ENCODE measurements at places on chromosomes 1 and 21. TPM values are rescaled to one million over a fixed set of nuclear protein-coding genes. Genes with fewer than 3 reads are reported as not detected.

GRCh38 chr1:29889776-29890175 is 653.5 kb downstream of the PTPRU start:
- H3K4me3 ChIP-seq: no peak overlapping the region
- H3K27ac ChIP-seq: no peak overlapping the region
- no peak for DNase-seq
- no peaks in the 10 kb centered on the region for H3K36me3 ChIP-seq

Gene C1orf21
- 34.7 TPM for total RNA-seq

GRCh38 chr1:211829343-211830054 is 1.1 kb downstream of the LPGAT1 start:
- H3K4me1 ChIP-seq: peaks cover 16% of the 10 kb centered on the region
- peak overlapping the region; percentile 82 for H3K27ac ChIP-seq
- H3K27me3 ChIP-seq: no peaks in the 10 kb centered on the region
- no peak for DNase-seq
- H3K36me3 ChIP-seq: peaks cover 1% of the 10 kb centered on the region

DNA sequence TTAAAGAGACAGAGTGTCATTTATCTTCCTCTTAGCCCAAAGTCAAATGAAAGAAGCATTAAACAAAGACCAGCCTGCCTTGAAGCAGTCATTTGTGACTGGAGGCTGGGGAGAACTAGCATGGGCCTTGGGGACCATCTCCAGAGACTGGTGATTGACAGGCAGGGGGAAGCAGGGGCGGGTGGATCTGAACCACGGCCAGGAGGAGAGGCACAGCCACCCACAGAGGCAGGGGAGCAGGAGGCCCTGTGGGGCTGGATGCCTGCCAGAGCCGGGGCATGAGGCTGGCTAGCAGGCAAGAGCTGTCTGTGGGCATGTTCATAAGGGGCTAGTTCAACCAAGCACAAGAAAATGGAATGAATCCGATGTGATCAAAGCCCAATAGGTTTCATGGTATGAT is 73.9 kb downstream of the PLXNA2 start:
- H3K4me3 ChIP-seq: no peak overlapping the region
- no peaks in the 10 kb centered on the region for H3K36me3 ChIP-seq
- peaks cover 28% of the 10 kb centered on the region for H3K4me1 ChIP-seq
- H3K27me3 ChIP-seq: peaks cover 2% of the 10 kb centered on the region
- DNase-seq: no peak

Gene XCL1
- 0.16 TPM for total RNA-seq

Gene TDRD10
- total RNA-seq: 0.31 TPM

Gene SV2A
- total RNA-seq: 20.3 TPM

DNA sequence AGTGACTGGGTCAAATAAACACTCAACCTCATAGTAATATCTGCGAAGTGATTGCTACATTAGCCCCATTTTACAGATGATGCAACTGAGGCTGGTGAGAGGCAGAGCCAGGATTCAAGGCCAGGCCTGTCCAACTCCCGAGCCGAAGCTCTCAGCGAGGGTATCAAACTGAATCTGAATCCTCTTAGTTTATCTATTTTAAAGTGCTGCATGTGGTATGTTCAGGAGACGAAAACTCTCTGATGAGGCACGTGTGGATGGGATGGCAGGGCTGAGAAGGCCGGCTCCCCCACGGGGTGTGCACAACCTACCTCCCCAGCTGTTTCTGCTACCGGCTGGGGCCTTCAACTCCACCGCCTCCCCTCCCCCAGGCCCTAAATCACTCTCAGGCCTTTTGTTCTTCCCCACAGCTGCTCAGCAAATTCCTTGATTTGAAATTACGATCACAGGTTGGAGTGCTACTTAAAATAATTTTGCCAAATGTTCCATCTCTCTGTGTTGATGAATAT is 171.8 kb downstream of the TOMM20 start:
- H3K27me3 ChIP-seq: no peaks in the 10 kb centered on the region
- no peak for DNase-seq
- H3K36me3 ChIP-seq: no peaks in the 10 kb centered on the region
- peak overlapping the region; percentile 86 for H3K27ac ChIP-seq
- H3K4me3 ChIP-seq: no peak overlapping the region
- peaks cover 62% of the 10 kb centered on the region for H3K4me1 ChIP-seq

Gene GPR25
- not detected for total RNA-seq

GRCh38 chr1:119702384-119702783 is 9.3 kb upstream of the PHGDH start:
- peaks cover 14% of the 10 kb centered on the region for H3K4me1 ChIP-seq
- no peak overlapping the region for H3K4me3 ChIP-seq
- peaks cover 21% of the 10 kb centered on the region for H3K36me3 ChIP-seq
- no peaks in the 10 kb centered on the region for H3K27me3 ChIP-seq
- no peak for DNase-seq
- H3K27ac ChIP-seq: no peak overlapping the region

All from mesothelial cell of epicardium (in vitro differentiated cells).